ENCODE measurements at places on chromosomes 1 and 21.

DNA sequence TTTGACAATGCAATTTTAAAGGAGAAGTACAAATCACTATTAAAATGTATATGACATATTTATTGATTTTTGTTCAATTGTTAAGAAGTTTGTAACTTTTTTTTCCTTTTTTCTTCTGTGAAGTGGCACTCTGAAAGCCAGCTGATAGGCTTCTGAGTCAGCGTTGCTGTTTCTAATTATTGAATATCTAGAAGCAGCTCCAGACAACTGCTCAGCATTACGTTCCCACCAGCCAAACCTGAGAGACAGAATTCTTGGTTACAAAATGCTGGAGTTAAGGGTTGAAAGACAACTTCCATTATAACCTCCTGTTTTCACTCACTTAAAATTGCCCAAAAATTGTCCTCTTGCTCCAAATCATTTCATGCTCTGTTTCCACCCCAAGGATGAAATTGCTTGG is 31.4 kb upstream of the LMX1A start:
- DNase-seq = no peak

DNA sequence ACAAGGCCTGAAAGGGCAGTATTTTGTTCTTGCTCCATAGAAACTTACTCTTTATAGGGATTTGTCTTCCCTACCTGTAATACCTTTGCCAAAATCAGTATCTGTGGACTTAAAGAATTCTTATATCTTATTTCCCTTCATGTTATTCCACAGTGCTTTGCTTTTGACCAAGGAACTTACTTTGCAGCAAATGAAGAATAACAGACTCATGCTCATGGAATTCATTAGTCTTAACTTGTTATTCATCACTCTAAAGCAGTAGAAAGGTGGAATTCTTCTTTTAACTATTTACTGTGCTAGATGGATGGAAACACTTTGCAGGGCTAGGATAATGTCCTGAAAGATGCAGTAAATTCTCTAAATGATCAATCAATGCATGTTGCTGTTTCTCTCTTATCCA is 45.9 kb downstream of the DUSP10 start:
- no peak for DNase-seq

- no peak for DNase-seq
Observed at GRCh38 chr1:176183618-176184017, 23.5 kb downstream of the COP1 start.

DNA sequence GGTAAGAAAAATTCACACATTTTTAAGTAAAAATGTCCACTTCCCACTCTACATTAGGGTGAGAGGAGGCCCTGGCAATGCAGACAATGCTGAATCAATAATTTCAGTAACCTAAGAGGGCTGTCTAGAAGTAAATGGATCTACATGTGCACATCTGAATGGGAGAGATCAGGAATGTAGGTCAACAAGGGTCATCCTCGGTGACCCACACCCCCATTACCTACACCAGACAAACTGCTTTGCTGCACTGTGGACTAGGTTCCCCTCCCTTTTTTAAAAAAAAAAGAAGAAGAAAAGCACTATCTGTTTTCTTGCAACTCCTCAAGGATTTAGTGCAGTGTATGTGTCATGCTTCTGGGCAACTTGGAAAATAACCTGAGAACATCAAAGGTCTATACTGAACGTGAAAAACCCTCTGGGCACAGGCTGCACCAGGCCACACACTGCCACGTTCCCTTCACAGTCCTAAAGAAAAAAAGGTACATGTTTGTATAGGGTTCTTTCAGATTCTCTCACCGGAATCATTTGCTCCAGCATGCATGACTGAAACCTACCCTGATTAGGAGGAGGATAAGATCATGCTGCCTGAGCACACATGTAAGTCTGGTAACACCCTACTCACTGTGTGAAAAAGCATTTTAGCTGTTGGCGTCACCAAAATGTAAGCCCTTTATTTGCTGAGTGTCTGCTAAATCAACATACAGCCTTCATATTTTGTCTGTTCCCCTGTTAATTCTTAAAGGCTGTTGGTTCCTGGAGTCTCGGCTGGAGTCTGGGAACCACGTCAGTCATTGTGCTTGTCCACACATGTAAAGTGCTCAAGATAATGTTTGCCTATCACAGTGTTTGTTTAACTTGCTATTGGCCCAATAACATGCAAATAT is 341.0 kb downstream of the SMYD3 start:
- DNase-seq = no peak

DNA sequence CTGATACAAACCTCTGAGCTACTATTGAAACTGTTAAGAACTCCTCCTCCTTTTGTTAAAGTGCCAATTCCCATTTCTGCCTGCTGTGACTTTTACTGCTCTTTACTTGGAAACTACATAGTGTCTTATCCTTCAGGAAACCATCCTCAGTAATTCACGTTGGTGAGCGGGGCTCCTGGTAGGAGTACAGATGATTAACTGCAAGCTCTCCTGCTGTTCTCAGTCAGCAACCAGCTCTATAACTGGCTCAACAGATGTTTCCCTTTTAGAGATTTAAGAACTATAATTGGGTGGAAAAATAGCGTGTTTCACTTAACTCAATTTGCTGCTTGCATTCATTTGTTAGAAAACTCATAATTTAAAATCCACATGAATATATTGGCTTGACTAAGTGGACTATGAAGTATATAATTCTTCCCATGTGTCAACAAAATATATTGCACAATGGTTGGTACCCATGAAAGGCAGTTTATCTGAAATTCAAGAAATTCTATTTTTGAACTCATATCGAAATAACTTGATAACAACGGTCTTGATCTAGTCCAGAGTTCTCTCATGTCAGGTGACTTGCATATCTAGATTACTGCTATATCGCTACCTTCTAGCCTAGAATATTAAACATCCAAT is 574.0 kb downstream of the KCNT2 start:
- DNase-seq = no peak

GRCh38 chr1:6239950-6240768 is 3.8 kb upstream of the HES3 start:
- no peak for DNase-seq

- DNase-seq = no peak
Observed at GRCh38 chr1:197951617-197952175, 34.5 kb downstream of the LHX9 start.

GRCh38 chr1:23559985-23560741 is 862 bp upstream of the ID3 start:
- DNase-seq = no peak

GRCh38 chr1:26164861-26165842 is 3.6 kb downstream of the C1orf232 start:
- DNase-seq = no peak

DNA sequence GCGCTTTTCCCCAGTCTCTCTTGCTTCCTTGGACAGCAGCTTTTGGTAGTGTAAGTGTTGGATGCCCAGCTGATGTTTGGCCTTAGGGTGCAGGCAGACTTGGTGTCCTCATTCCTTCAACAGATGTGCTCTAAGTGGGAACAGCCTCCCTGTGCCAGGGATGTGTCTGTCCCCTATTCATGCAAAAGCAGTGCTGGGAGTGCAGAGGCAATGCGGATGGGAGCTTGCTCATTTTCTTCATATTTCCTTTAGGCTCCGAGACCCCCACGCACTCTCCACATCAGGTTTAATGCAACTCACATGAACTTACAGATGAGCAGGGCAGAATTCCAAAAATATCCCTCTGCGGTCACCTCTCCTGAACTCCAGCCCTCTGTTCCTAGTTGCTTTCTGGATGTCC is 96.1 kb downstream of the IER5 start:
- DNase-seq = no peak

DNA sequence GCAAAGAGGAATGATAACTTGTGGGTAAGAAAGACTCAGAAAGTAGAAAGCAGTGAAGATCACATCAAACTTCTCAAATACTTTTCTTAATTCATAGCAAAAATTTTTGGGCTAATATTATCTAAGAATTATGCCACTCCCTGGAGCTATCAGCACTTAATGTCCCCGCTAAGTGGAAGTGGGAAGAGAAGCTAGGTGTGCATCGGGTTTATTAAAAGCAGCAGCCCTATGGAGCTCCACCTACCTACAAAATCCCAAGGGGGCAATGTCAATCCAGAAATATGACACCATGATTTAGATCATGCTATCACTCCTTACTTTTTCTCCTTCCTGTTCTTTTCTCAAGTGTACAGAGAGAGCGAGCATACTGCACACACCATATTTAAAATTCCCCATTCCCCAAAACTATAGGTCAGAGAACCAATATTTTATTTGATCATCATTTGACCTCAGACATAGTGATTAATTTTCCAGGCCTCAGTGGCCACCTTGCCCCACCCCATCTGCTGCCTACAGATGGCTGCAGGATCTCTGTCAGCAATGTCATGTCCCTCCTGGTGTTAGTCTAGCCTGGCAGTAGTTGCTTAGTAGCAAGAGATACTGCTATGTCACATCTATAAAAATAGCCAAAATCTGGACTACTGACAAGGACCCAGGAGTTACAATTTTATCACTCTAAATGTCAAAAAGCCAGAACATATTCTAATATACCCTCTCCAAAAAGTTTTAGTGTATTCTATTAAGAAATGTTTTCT is 66.6 kb downstream of the MAP3K21 start:
- DNase-seq = no peak

- no peak for DNase-seq
Observed at GRCh38 chr21:17507591-17507990, 5.3 kb upstream of the CXADR start.

- DNase-seq = no peak
Observed at GRCh38 chr1:24963099-24963872, 33.2 kb upstream of the RUNX3 start.

GRCh38 chr1:172382990-172383389 is 37.5 kb upstream of the C1orf105 start:
- DNase-seq = no peak

DNA sequence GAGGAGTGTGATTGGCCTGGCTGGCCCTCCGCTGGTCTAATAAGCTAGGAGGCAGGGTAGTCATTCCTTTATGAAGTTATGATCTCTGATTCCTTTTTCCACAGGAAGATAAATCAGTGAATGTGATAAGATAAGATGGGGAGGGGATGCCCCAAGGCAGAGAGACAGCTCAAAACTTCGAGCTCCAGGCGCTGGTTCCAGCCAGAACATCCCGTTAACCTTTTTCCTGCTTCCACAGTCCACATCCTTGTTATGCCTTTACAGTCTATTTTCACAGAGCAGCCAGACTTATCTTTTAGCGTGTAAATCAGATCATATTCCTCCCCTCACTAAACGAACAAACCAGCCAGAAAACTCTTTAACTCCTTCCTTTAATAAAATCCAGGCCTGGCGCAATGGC is 38.5 kb upstream of the BMP8B start:
- DNase-seq = no peak

DNA sequence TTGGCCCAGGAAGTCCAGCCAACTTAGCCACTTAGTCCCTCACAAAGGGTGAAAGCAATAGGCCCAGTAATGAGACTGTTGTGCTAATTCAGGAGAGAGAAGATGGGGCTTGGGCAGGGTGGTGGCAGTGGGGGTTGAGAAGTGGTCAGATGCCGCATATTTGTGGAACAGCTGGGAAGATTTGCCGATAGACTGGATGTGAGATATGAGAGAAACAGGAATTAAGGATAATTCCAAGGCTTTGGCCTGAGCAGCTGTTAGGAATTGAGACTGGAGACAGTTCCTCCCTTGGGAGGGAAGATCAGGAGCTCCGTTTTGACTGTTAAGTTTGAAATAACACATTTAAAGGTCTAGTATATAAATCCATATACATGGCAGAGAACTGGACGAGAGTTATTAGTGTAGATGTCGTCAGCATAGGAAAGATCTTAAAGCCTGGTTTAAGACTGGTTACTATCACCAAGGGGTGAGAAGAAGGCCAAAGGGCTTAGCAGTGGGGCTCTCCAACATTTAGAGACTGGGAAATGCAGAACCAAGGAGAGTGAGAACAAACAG is 323.7 kb upstream of the FAM78B start:
- DNase-seq = no peak

DNA sequence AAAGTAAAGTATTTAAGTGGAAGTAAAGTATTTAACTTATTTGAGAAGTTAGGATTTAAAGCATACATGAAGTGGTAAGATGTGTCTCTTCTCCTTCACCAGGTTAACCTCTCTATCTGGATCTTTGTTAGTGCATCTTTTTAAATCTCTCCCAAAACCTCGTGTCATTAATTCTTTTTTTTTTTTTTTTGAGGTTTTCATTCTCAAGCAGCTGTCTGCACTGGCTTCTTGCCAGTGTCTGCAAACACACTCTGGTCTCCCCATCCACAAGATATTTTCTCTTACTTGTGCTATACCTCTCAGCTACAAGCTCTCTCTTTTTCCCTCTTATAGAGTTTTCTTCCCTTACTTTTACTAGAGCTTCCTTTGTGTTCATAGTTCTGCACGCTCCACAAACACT is 49.0 kb downstream of the CLDN17 start:
- no peak for DNase-seq

- DNase-seq = no peak
Observed at GRCh38 chr1:192810253-192810880, 1.5 kb downstream of the RGS2 start.

GRCh38 chr1:30317921-30318320 is 405.5 kb downstream of the MATN1 start:
- DNase-seq = no peak

- DNase-seq = no peak
Observed at GRCh38 chr1:4526747-4527146, 127.7 kb upstream of the AJAP1 start.

DNA sequence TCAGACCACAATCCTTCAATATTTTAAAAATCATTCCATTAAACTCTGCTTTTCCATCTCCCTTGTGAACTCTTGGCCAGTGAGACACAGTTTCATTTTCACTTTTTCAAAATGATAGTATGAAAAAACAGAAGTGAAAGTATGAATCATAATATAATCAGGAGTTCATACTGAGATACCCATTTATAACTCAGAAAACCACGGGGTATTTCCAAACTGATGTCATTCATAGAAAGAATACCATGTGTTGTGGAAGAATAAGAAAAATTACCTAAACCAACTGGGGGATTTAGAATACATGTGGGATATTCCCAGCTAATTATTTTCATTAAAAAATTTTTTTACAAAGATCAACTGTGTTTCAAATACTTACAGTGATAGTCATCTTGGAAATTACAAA is 149.9 kb downstream of the MRPL39 start:
- no peak for DNase-seq

DNA sequence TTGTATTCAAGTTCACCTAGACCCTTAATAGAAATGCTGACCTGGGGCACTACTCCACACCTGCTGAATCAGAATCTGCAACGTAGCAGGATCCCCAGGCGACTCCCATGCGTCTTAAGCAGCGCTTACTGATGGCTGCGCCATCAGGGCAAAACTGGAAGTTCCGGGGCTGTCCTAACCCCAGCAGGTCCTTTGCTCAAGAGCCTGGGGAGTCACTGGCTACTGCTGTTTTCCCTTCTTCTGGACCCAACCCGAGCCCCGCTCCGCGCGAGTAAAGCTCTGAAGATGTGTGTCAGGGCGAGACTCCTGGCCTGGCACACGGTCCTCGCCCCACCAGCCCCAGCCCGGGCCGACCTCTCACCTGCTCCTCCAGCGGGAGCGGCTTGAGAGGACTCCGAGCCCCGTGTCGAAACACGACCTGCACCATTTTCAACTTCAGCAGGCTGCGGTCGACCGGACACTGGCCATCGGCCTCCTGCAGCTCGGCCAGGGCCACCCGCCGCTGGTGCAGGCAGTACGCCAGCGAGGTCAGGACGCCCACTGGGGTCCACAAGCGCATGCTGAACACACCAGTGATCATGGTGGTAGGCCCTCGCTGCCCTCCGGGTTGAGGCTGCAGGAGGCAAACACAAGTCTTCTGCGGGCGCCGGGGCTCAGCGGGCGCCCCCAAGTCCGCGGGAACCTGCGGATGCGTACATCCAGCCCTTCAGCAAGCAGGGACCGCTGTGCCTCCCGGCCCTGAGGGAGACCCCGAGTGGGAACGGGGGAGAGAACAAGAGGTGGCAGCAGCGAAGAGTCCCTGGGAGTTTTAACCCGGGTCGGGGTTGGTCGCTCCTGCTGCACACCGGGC is 630 bp downstream of the ACP6 start:
- DNase-seq = peak; percentile 6

- DNase-seq = no peak
Observed at GRCh38 chr1:206722751-206723461, 38.2 kb downstream of the MAPKAPK2 start.
